ENCODE measurements at places on chromosomes 5 and 9.

DNA sequence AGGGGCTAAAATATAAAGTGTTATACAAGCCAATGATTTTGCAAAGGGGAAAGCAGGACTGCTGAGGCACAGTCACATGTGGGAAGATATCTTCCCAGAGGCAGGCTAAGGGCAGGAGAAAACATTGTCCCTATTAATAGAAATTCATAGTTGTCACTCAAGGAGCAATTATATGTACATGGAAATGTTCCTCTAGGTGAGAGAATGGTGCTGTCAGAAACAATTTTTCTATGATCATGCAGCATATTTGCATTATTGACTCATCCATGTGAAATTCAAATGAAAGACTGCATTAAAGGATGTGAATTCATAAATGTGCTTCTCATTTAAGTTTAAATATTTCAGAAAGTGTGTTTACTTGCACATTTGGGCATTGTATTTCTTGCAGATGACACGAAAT lies 775.9 kb upstream of the CDH9 start:
- no peak for DNase-seq

DNA sequence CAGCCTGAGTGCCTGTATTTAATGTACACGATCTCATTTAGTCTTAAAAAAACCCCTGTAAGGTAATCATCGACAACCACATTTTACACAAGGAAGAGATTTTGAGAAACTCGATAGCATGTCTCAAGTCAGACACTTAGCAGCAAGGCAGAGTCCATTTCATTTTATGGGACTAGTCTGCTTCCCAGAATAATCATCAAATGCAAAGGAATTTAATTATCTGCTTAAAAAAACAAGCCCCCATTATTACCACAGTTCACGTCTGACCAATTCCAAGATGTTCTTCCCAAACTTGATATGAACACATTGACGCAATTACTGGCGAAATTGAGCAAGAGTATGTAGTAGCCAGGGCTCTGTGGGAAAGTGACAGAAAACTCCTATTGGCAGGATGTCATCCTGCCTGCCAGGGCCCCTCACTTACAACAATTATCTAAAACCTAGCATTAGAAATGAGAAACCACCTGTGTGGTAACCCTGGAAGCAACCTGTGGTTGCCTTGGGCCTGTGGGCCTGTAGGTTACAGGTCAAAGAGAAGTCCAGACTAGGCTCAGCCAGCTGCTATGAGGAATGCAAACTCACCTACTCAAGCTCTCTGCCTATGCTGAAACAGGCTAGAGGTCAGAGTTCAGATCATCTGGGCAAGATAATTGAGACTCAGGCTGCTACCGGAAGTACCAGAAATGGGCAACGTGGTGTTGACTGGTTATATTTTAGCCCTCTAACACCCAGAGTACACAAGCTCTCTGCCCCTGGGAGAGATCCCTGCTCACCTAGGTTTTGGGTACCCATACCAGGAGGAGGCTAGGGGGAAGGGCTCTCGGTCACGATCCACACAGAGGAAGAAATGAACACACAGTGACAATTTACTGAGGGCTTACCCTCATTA lies 1.6 kb downstream of the B4GALT1 start:
- peak; percentile 70 for DNase-seq

- DNase-seq, result no peak
Measured at GRCh38 chr9:122322553-122322952, 48.3 kb upstream of the PTGS1 start.

GRCh38 chr5:131684051-131684450 lies 49.0 kb upstream of the RAPGEF6 start:
- no peak for DNase-seq

DNA sequence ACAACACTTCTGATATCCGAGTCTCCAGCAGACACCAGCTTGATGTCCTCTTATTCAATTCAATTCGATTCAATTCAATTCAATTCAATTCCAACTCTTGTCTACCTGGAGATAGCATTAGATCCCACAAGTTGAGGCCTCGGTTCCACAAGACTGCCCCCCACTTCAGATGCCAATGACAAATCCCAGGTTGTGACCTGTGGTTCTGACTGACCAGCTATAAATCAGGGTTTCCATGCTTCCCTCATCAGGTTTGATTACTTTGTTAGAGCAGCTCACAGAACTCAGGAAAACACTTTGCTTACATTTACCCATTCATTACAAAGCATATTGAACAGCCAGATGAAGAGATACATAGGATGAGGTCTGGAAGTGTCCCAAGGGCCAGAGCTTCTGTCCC lies 82.6 kb downstream of the ALDH7A1 start:
- DNase-seq, result no peak

- no peak for DNase-seq
Measured at GRCh38 chr5:126074538-126074937, 348.7 kb upstream of the GRAMD2B start.

DNA sequence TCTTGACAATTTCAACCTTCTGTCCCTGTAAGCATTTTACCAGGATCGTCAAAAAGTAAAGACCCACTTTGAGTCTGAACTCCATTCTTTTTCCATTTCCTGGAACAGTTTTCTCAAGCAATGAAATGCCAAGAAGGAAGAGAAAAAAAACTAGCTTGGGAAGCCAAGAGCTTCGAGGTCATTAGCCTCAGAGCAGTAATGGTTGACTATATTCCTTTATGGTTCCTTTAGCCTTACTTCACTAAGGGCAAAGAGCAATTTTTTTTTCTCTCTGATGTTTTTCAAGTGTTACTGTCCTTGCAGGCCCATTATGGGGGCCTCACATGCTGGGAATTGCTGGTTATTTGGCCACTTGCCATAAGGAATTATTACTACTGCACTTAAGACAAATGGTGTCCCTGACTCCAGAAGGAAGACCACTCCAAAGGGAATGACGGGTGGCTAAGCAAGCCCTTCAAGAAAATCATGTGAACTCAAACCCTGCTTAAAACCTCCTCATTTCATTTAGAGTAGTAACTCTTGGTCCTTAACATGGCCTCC lies 37.1 kb downstream of the BNC2 start:
- no peak for DNase-seq

DNA sequence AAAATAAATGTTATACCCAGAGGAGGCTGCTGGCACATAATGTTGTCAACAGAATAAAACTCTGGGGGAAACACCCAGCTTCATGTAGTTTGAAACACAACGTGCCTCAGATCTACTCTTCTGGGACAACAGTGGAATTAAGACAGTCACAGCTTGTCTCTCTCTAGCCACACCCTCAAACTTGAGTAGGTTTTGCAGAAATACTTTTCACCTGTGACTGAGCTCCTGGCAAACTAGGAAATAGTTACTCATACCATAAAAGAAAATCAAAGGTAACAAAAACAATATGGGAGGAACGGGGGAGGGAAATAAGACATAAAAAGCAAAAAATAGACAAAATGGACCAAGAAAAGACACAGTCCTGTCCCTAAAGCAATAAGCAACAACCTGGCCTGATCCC lies 14.4 kb downstream of the ELAVL2 start:
- no peak for DNase-seq

DNA sequence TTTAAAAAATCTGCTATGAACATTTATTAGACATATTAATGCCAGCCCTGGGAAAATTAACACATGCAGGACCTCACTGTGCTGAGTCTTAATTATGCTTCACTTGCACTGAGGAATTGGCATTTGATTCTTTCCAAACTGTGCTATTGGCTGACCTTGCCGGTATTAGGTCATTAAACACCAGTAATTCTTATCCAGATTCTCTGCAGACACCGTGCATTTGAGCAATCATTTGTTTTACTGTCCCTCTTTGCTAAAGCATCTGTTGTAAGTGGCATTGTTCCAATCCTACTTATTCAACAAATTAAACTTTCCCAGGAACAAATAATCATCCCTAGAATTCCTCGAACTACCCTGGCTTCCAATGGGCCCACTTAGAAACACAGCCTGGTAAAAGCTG lies 145.0 kb downstream of the SLC12A2 start:
- DNase-seq, result no peak

GRCh38 chr9:21326526-21327139 lies 8.6 kb downstream of the KLHL9 start:
- no peak for DNase-seq

DNA sequence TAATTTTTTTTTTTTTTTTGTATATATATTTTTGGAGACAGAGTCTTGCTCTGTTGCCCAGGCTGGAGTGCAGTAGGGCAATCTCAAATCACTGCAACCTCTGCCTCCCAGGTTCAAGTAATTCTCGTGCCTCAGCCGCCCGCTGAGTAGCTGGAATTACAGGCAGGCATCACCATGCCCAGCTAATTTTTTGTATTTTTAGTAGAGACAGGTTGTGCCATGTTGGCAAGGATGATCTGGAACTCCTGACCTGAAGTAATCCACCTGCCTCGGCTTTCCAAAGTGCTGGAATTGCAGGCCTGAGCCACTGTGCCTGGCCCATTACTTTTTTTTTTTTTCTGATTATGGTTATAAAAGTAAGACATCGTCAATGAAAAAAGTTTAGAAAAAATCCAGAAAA lies 84.0 kb upstream of the LMNB1 start:
- no peak for DNase-seq

GRCh38 chr5:96252596-96252995 lies 180.5 kb downstream of the PCSK1 start:
- DNase-seq, result no peak

DNA sequence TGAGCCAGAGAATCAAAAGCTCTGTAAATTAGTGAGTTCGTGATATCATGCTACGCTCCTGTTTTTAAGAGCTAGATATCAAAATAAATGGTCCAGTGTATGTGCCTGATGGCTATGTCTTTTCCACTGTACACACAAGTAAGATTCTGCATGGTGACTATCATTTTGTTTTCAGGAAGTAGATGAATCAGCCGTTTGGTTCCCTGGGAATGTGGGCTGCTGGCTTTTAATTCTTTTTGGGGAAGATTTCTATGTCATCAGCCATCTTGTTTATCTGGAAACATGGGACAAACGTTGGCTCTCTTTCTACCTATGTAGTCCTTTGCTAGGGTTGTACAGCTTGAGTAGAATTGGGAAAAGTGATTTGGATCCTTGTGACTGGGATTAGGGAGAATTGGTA lies 126.7 kb downstream of the GRIA1 start:
- no peak for DNase-seq

GRCh38 chr5:98964621-98965020 lies 35.8 kb upstream of the CHD1 start:
- no peak for DNase-seq

DNA sequence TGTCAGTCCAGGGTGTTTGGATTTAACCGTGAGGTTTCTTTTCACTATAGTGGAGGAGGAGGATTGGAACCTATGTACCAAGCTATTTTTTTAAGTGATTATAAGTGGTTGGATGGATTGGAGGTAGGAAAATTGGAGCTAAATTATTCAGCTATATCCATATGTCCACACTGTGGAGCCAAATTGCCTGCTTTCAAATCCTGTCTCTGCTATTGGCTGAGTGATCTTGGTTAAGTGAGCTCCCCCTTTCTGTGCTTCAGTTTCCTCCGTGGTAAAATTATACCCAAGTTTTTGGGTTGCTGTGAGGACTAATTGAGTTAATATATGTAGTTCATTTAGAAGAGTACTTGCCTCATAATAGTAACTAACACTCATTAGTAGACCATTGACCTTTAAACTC lies 2.5 kb downstream of the CENPP start:
- no peak for DNase-seq

DNA sequence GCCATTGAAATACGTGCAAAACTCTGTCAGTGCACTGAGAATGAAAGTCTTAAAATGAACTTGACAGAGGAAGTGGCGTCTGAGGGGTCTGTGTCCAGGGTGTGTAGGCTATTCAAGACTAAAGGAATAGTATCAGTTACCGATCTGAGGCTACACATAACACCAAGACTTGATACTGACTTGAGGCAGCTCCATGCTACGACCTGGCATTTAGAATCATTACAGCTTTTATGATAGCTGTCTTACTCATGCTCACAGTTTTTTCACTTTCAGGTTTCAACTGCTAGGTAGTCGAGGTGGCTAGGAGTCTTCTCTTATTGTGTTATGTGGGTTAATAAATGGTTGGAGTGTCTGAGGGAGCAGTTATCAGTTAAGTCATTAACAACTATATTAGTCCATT lies 92.8 kb upstream of the SLCO6A1 start:
- no peak for DNase-seq
